ENCODE measurements at places on chromosomes 6 and 20.

DNA sequence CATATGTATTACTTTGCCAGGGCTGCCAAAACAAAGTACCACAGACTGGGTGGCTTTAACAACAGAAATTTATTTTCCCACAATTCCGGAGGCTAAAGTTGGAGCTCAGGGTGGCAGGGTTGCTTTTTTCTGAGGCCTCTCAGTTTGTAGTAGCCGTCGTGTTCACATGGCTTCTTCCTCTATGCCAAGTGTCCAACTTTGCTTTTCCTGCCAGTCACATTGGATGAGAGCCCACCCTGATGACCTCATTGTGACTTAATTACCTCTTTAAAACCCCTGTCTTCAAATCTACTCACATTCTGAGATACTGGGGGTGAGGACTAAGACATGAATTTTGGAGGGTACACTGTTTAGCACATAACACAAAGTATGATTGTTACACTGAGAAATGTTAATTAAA is 9.9 kb upstream of the ECT2L start:
- DNase-seq, result no peak

DNA sequence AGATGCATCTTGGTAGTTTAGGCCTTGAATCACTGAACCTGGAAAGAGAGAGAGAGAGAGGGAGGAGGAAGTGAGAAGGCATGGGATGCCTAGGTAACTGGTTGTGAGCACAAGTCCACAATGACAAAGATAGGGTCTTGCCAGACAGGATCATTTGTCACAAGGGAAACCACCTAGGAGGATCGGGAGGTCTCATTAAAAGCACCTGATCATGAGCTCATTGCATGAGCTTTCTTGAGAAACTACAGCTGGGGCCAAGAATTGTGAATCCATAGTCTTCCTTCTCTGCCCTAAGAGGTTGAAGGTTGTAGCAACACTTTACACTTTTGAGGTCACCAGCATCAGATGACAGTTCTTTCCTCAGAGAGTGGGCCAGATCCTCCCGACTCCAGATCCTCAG is 195.7 kb downstream of the CD83 start:
- no peak for DNase-seq

- DNase-seq, result no peak
Measured at GRCh38 chr20:58829531-58829941, 21.2 kb downstream of the GNAS-AS1 start.

GRCh38 chr6:144372611-144373594 is 87.8 kb downstream of the UTRN start:
- no peak for DNase-seq

GRCh38 chr6:16766043-16766536 is 4.8 kb upstream of the ATXN1 start:
- DNase-seq, result no peak

GRCh38 chr6:4394786-4395185 is 259.4 kb upstream of the ECI2 start:
- DNase-seq, result no peak

DNA sequence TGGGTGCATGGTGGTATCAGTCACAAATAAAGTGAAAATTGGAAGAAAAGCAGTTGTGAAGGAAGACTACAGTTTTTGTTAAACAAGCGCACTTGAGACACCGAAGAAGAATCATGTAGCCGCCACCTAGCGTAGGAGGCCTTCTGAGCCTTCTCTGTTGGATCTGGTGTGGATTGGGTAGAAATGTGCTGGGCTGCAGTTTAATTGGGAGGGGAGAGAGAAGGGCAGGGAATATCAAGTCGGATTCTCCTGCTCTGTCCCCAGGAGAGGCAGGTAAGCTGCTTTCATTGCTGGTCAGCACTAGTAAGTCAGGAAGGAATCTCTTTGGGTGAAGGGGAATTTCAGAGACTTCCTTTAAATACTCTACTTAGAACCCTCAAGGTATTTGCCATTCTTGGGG is 1.2 kb upstream of the FABP7 start:
- DNase-seq, result no peak

DNA sequence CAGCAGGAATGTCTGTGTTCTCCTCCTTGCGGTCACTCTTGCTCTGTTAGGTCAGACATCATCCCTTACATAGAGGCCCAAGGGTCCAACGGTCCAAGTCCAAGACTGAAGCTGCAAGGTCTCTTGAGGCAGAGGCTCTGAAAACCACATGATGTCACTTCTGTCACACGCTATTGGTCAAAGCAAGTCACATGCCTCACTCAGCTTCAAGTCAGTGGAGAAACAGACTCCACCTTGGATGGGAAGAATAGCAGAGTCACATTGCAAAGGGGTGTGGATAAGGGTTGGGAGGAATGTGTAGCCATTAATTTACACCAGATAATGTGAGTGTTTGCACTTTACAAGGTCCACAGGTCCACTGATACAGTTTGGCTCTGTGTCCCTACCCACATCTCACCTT is 17.5 kb downstream of the SLC52A3 start:
- no peak for DNase-seq

DNA sequence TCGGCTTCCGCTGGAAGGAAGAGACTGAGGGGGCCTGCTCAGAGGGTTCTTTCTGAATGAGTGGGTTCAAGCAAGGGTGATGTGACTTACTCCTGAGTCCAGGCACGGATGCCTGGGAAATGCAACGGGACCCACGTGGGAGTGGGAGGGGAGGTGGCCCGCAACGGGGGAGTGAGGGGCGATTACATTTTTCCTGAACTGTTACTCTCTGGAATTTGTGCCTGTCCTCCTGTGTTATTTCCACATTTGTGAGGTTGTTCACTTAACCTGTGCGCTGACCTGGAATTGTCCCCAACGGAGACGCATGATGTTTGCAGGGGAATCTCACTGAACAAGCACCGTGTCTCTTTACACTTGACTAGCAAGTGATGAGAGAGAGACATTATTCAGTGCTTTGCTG is 209.4 kb downstream of the CDH4 start:
- DNase-seq, result no peak

GRCh38 chr20:59526242-59527225 is 77.8 kb upstream of the PHACTR3 start:
- DNase-seq, result no peak

DNA sequence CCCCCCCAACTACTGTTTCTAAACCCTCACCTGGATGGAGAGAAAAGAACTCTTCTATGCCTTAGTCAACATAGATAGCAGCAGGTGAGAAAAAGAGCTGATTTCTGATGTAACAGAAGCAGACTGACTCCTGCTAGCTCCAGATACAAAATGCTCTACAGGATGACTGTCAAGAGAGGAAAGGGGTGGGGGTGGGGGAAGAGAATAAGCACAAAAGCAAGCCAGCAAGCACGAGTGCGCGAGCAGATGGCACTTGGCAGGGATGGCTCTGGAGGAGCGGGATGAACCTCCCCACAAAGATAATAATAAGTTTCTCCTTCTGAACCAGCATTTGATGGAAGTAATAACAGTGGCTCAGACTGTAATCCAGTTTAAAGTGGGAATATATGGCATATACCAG is 45.6 kb upstream of the SPDEF start:
- no peak for DNase-seq

DNA sequence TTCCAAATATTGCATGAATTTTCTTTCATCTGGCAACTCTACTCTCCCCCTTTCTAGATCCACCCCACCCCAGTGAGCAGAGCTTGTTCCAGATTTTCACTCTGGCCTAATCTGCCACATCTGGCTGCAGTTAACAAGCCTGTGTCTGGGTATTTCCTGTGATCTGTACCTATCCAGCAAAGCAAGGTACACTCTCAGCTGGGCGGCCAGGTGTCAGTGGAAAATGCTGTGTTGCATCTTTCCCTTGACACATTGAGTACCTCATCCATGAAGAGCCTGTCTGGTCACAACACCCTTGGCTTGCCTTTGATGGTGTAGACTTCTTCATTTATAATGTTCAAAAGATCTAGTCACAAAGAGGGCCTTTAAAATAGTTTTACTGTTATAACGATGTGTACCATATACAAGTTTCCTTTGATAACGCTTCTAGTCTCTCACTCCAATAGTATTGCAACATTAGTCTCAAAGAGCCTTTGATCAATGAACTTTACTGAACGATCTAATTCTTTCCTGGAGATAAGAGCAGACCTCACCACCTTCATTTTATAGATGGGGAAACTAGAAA is 6.0 kb upstream of the RNF182 start:
- DNase-seq, result no peak

GRCh38 chr6:100456141-100456907 is 8.4 kb downstream of the SIM1 start:
- no peak for DNase-seq

DNA sequence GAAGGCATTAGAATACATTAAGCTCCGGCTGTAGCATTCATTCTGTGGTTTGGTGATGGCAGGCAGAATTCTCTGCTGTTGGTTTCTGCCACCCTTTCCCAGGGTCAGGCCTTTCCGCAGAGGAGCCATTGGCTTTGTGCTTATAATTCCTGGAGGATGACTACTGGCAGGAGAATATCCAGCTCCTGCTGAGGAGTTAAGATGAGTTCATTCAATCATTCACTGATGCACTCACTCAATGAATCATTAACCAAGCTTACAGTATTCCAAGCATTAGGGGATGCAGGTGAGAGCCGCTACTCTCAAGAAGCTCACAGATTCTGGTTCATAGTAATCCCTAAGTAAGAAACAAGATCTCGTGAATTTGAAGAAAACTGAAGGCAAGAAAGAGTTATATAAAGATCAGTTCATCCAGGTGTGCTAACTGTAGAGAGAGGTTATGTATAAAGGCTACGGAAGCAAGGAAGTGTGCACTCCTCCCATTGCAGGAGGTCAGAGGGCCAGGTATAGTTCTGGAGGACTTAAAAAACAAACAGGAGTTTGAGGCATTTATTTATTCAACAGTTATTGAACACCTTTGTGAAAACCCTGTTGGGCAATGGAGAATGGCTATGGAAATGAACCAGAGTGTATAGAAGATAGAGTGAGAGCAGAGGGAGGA is 75.5 kb downstream of the HMGN3 start:
- DNase-seq, result no peak

DNA sequence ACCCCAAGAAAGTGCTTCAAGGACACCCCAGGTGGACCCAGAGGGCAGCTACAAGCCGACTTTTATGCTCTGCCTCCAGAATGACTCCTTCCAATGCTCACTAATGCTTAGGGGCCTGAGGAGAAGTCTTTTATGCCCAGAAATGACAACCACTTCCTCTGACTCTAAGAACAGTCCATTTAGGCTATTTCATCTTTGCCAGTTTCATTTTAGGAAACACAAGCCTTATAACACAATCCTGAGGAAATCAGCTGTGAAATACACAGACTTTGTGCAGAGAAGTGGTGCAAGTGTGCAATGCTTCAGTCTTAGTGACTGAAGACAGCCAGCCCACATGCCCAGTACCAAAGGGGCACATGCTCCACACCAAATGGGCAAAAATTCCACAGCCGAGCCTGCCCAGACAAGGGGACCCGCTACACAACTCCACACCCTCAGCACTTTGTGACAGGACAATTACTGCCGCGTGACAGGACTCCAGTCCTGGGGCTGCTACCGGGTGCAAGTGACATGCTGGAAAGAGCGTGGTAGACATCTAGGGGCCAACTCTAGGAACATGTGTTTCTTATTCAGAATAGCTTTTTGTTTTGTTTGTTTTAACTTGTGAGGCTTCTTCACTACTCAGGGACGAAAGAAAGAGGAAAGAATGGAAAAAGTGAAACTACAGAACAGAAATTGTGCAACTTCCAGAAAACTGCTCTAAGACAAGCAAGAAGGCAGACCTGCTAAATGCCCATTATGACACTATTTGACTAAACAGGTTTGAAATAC is 28.2 kb upstream of the PLAGL1 start:
- DNase-seq, result no peak

DNA sequence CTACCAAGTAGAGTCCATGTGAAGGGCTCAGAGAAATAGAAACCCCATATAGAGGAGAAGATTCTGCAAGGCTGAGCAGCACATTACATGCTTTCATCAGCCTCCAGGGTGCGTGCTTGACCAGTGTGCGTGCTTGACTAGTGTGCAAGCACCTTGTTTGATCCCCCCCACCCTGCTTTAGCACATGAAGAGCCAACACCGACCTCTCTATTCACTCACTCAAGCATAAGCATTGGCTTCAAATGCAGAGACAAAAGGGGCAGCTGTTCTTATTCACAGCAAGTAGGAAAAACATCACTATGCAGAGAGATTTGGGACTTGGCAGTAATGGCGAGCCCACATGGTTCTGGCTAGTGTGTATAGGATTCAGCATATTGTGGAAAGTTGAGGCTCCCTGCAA is 278.7 kb upstream of the RNF217 start:
- no peak for DNase-seq

GRCh38 chr6:73523434-73524123 is 2.7 kb upstream of the EEF1A1 start:
- peak; percentile 50 for DNase-seq

DNA sequence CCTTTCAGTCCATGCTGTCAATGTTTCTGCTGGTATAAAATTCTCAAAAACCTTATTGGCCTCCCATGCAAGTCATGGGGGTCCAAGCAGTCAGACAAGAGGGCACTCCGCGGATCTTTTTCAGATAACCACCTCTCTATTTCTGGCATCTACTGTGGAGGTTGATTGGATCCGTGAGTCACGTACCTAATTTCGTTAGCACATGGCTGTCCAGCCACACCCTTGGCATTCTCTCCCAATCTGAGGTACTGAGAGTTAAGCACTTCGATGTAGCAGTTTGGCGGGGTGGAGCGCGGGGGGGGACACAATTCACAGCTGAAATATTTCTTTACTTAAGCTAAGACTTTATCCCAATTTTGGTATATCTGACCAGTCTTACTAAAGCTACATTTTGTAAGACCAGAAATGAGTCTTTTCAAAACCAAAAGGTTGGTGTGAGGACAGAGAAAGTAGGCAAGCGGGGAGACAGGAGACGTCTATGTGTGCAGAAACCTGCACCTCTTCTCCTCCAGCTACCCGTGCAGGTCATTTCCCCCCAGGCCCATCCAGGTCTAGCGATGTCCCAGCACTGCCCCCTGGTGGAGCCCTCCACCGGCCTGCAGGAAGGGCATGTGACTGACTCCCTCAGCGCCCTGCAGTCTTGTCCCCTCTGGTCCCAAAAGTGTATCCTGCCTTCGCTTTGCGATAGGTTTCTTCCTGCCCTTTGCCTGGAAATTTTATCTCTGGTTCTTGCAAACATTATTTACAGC is 113.1 kb downstream of the ADAT2 start:
- peak; percentile 11 for DNase-seq

GRCh38 chr20:49400904-49401303 is 81.6 kb downstream of the KCNB1 start:
- no peak for DNase-seq

DNA sequence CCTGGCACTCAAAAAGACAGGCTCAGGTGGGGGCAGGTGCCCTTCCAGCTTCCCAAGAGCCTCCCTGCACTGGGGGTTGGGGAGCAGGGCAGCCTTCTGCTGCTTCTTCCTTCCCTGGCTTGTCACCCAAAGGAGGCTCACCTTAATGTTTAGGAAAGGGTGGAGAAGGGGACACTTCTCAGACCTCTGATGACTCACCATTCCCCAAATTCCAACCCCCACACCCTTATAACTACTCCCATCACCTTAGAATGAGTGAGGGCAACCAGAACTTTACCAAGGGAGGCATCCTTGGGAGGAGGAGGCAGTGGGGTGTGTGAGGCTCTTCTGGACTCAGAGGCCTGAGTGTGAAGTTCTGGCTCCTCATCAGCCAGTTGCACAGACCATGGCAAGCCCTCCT is 15.2 kb upstream of the FOXP4 start:
- no peak for DNase-seq

- no peak for DNase-seq
Measured at GRCh38 chr20:62898093-62898964, 28.0 kb downstream of the DIDO1 start.

GRCh38 chr6:73951183-73951582 is 255.2 kb downstream of the CD109 start:
- no peak for DNase-seq

GRCh38 chr6:19613678-19614077 is 223.5 kb upstream of the ID4 start:
- no peak for DNase-seq

Measured in stimulated activated CD8-positive, alpha-beta memory T cell treated with anti-CD3 and anti-CD28 coated beads, Interleukin-7, amount 100 ng/mL, for 1 hour (primary cell).